Activated naive CD4-positive, alpha-beta T cell treated with anti-CD3 and anti-CD28 coated beads, Interleukin-2, amount 10 ng/mL, durations not matched to agents 7 days and 5 days (primary cell): ENCODE measurements at places on chromosomes 11 and 22.

GRCh38 chr11:47981667-47982404, 1.5 kb downstream of the PTPRJ start:
- DNase-seq = peak; percentile 38
- H3K4me3 ChIP-seq = peak overlapping the region; percentile 98
- H3K36me3 ChIP-seq = peaks cover 37% of the 10 kb centered on the region
- H3K27ac ChIP-seq = peak overlapping the region; percentile 89
- peaks cover 48% of the 10 kb centered on the region for H3K4me1 ChIP-seq

DNA sequence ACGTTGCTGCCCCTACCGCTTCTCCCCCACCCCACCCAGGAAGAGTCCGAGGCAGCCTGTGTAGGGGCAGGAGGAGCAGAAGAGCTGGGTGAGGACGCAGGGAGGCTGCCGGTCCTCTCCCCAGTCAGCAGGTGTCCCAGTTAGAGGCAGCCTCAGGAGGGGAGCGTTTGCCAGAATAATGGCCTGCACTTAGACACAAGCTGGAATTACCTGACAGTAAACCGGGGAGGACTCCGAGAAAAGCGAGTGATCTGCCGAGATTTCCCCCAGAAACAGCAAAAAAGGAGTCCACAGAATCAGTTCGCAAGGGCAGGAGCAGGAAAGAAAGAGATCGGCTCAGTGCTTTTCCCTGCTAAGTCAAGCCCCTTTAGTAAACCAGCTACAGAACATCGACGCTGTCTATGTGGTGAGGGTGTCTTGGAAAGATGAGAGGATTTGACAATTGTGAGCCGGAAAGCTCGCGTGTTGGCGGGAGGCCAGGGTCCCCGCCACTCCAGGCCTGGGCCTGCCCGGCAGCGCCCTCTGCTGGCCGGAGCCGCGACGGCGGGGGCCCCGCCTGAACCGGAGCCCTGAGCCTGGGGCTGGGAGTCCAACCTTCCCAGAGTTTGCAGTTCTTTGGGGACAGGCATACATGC, 17.7 kb upstream of the THRSP start:
- no peak overlapping the region for H3K4me3 ChIP-seq
- peaks cover 13% of the 10 kb centered on the region for H3K27me3 ChIP-seq
- DNase-seq = peak; percentile 75
- no peak overlapping the region for H3K27ac ChIP-seq

- peaks cover 14% of the 10 kb centered on the region for H3K36me3 ChIP-seq
- H3K4me3 ChIP-seq = no peak overlapping the region
Observed at GRCh38 chr22:42814215-42814614, 42.9 kb downstream of the ARFGAP3 start.

GRCh38 chr11:17979770-17980371, 33.0 kb downstream of the SERGEF start:
- no peaks in the 10 kb centered on the region for H3K4me1 ChIP-seq
- no peak overlapping the region for H3K4me3 ChIP-seq
- no peaks in the 10 kb centered on the region for H3K27me3 ChIP-seq
- H3K36me3 ChIP-seq = peaks cover 16% of the 10 kb centered on the region
- peak; percentile 38 for DNase-seq
- H3K27ac ChIP-seq = no peak overlapping the region

DNA sequence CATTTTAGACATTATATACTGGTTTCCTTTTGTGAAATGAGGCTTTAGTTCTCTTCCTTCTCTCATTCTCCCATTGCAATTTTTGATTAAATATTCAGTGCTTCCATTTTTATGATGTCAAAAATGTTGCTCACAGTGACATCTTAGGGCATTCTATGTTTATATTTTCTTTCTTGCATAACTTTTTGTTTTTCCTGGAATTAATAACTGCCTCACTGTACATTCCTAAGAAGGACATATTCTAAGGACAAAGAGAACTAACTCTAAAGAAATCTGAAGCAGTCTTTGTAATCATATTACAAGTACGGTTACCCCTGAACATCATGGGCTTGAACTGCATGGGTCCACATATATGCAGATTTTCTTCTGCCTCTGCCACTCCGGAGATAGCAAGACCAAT, 25.8 kb upstream of the P2RY6 start:
- H3K4me3 ChIP-seq = no peak overlapping the region
- peak; percentile 8 for DNase-seq
- H3K4me1 ChIP-seq = peaks cover 7% of the 10 kb centered on the region
- no peaks in the 10 kb centered on the region for H3K36me3 ChIP-seq
- peaks cover 35% of the 10 kb centered on the region for H3K27me3 ChIP-seq
